Naive B cell (primary cell): ENCODE measurements at places on chromosomes 1 and 21. TPM values are rescaled to one million over a fixed set of nuclear protein-coding genes. Genes with fewer than 3 reads are reported as not detected.

The IFNLR1 gene
- polyA plus RNA-seq = 7.4 TPM

The CFHR5 gene
- polyA plus RNA-seq = not detected

The TSACC gene
- not detected for polyA plus RNA-seq

The SUSD4 gene
- polyA plus RNA-seq = not detected

The NTNG1 gene
- 1.1 TPM for polyA plus RNA-seq

The GFI1 gene
- not detected for polyA plus RNA-seq

The GBP4 gene
- 13.4 TPM for polyA plus RNA-seq

The LAX1 gene
- polyA plus RNA-seq = not detected

The DBT gene
- 7.2 TPM for polyA plus RNA-seq

The EPB41 gene
- polyA plus RNA-seq = 61.6 TPM

The CLCA1 gene
- not detected for polyA plus RNA-seq

The PPM1J gene
- 1.5 TPM for polyA plus RNA-seq

The TMPRSS15 gene
- polyA plus RNA-seq = 0.26 TPM

The FCMR gene
- polyA plus RNA-seq = 2,548 TPM

The SLC1A7 gene
- polyA plus RNA-seq = not detected

The DCST2 gene
- not detected for polyA plus RNA-seq

The S100A3 gene
- not detected for polyA plus RNA-seq

The LEFTY2 gene
- polyA plus RNA-seq = not detected

The CRB1 gene
- polyA plus RNA-seq = not detected

The C1orf185 gene
- polyA plus RNA-seq = not detected

The UMODL1 gene
- 0.04 TPM for polyA plus RNA-seq

The FCRL1 gene
- polyA plus RNA-seq = 455 TPM

The CHRNB2 gene
- not detected for polyA plus RNA-seq

The CLDN19 gene
- not detected for polyA plus RNA-seq

The SYTL1 gene
- 63.3 TPM for polyA plus RNA-seq

The CRABP2 gene
- polyA plus RNA-seq = not detected

The PGLYRP3 gene
- not detected for polyA plus RNA-seq

The CHD1L gene
- polyA plus RNA-seq = 35.5 TPM

The KCNQ4 gene
- polyA plus RNA-seq = 0.11 TPM

The TCHH gene
- not detected for polyA plus RNA-seq

The OLFM3 gene
- polyA plus RNA-seq = not detected

The OR2L8 gene
- 0.51 TPM for polyA plus RNA-seq

The STUM gene
- polyA plus RNA-seq = not detected

The C8A gene
- not detected for polyA plus RNA-seq

The ARTN gene
- polyA plus RNA-seq = not detected

The CCDC27 gene
- not detected for polyA plus RNA-seq

The IGSF5 gene
- polyA plus RNA-seq = not detected
